Smooth muscle cell of trachea (primary cell): ENCODE measurements at places on chromosomes 4 and X. TPM values are rescaled to one million over a fixed set of nuclear protein-coding genes. Genes with fewer than 3 reads are reported as not detected.

Gene RENBP
- total RNA-seq = 1.3 and 1.5 TPM in 2 replicates

Gene ANKRD17
- 50.8 and 58.3 TPM in 2 replicates for total RNA-seq

Gene SMIM31
- not detected in 2 replicates for total RNA-seq

Gene ZDHHC15
- total RNA-seq = under 0.01 TPM in 1 of 2 replicates, not detected in the other

Gene MTTP
- 0.15 and 0.50 TPM in 2 replicates for total RNA-seq

Gene VSIG4
- not detected in 2 replicates for total RNA-seq

Gene FRAS1
- under 0.01 and 0.15 TPM in 2 replicates for total RNA-seq

Gene TLR8
- not detected in 2 replicates for total RNA-seq

Gene ZNF595
- 10.8 and 11.7 TPM in 2 replicates for total RNA-seq

Gene GAGE13
- not detected in 2 replicates for total RNA-seq

Gene OPN1LW
- not detected in 2 replicates for total RNA-seq

Gene GABRE
- 1.3 and 11.7 TPM in 2 replicates for total RNA-seq

Gene PAGE5
- total RNA-seq = not detected in 2 replicates

Gene STARD8
- total RNA-seq = 6.3 and 7.3 TPM in 2 replicates

Gene FAM47C
- total RNA-seq = not detected in 2 replicates

Gene GRIA2
- not detected in 2 replicates for total RNA-seq

Gene TMPRSS11F
- total RNA-seq = not detected in 2 replicates

Gene PRSS12
- 93.1 and 158 TPM in 2 replicates for total RNA-seq

Gene STPG2
- under 0.01 TPM in 1 of 2 replicates, not detected in the other for total RNA-seq

Gene OCRL
- total RNA-seq = 17.9 and 19.8 TPM in 2 replicates

Gene LIMCH1
- 0.83 and 0.87 TPM in 2 replicates for total RNA-seq

Gene BEND4
- total RNA-seq = not detected in 2 replicates

Gene CT45A7
- not detected in 2 replicates for total RNA-seq

Gene HSFX4
- not detected in 2 replicates for total RNA-seq

Gene CFI
- 2.0 and 8.3 TPM in 2 replicates for total RNA-seq

Gene MGARP
- total RNA-seq = 9.5 and 12.6 TPM in 2 replicates

Gene GPM6B
- total RNA-seq = 5.3 and 14.3 TPM in 2 replicates
